KBM-7 (cell line): ENCODE measurements at places on chromosomes 16 and 17.

- no peak for DNase-seq
Observed at GRCh38 chr17:81139428-81139827, 25.9 kb upstream of the PVALEF start.

GRCh38 chr16:81461243-81461642 is 16.6 kb downstream of the CMIP start:
- no peak for DNase-seq

- DNase-seq, result no peak
Observed at GRCh38 chr17:80783971-80784370, 207.7 kb upstream of the CHMP6 start.

- DNase-seq, result no peak
Observed at GRCh38 chr17:66714046-66715023, 120.6 kb upstream of the CACNG5 start.

GRCh38 chr16:66847533-66848067 is 3.4 kb downstream of the CA7 start:
- no peak for DNase-seq

GRCh38 chr17:67582673-67583081 is 135.1 kb upstream of the NOL11 start:
- DNase-seq, result no peak
